DMS79 (cell line): ENCODE measurements at places on chromosomes 3 and 15.

GRCh38 chr3:125434582-125435011 is 59.5 kb upstream of the ZNF148 start:
- DNase-seq = no peak

- no peak for DNase-seq
These were observed 37.5 kb downstream of the TGFBR2 start for GRCh38 chr3:30643763-30644462.

DNA sequence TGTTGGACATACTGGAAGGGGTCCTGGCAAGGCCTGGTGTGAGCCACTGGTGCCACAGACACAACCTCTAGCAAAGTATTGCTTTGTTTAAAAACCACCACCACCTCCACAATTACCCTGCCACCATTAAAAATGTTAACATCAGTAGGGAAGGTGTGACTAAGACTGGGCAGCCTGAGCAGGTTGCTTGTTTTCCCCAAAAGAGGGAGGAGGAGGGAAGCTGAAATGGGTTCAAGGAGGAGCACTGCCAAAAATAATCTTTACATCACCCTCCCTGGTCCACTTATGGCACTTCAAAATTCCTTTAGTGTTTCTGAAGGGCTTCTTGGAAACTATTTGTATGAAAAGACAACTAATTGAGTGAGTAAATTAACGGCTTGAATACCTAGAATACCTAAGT is 99.8 kb upstream of the FGF7 start:
- DNase-seq = no peak

DNA sequence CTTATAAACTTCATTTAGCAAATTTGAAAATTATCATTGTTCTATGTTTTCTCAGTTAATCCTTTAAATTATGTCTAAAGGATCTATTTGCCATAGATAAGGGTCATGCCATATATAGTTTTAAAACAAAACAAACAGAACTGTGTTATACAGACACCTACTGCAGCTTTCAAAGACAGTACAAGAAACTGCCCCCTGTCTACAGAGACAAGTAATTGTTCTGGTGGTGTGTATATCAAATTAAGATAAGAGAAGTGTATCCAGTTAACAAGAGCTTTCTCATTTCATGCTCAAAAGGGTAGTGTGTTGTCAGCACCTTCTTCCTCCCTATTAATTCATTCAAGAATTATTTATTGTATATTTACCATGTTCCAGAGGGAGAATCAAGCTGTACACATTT is 201.2 kb downstream of the FMN1 start:
- peak; percentile 2 for DNase-seq

DNA sequence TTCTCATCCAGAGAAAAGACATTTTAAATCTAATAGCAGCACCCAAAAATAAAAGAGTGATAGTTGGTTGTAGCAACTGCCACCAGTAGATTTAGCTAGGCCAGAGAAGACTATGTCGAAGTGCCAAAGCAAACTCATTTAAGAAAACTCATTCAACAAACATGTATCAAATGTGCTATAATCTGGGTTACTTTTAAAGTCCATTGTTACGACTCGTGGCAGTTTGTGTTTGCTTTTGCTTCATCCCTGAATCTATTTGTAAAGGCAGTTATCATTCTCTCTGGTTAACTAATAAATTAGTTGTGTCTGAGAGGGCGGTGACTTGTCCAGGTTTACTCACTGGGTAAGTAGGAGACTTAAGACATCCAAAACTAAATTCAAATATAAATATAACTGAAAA is 159.4 kb downstream of the ZIC4 start:
- no peak for DNase-seq

DNA sequence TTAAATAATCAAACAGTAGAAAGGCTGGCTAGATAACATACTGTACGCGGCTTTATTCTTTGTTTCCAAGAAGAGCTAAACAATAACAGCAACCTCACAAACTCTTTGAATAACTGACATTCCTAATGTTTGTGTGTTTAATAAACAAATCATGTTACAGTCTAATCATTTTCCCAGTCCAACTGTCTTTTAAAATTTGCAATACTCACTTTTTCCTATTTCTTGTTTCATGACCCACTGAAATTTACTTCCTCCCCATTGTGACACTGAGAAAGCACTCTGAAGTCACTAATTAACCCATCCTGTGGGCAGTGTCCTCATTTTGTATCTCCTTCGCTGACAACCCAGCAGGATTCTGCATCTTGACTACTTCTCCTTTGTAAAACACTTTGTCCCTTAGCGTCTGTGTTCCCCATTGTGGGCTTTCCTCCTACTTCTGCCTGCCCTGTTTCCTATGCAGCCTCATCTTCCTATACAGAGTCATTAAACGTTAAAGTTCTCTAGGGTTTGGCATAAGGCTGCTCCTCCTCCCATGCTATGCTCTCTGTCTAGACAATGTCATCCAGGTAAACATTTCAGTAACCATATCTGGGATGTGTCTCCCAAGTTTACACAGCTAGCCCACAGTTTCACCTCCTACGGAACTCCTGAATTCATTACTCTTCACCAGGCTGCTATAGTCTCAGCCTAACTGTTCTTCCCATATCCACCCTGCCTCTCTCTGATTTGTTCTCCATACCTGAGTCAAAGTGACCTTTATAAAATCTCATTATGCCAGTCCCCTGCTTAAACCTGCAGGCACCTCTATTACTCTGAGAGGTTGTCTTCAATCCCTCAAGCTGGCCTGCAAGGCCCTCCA is 148.9 kb downstream of the GREM1 start:
- DNase-seq = no peak

GRCh38 chr15:87083201-87083600 is 1003.5 kb downstream of the AGBL1 start:
- DNase-seq = no peak

- no peak for DNase-seq
These were observed 50.4 kb upstream of the CASR start for GRCh38 chr3:122132949-122133540.

DNA sequence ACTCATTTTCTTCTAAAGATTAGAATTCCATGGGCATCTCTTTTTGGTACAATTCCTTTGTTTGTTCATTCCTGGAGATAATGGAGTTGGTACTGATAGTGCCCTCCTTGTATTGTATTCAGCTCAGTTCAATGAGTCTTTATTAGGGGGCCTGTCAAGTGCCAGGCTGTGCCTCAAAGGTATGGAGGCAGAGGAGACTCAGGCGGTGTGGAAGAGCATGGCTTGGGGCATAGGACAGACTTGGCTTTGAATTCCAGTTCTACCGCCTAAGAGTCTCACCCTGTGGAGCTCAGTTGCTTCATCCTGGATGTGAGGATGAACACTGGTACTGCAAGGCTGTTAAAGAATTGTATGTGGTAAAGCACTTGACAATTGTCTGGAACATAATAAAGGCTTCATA is 196.6 kb upstream of the IL12A start:
- DNase-seq = no peak

- DNase-seq = no peak
These were observed 9.0 kb downstream of the SLC24A1 start for GRCh38 chr15:65630760-65631159.

DNA sequence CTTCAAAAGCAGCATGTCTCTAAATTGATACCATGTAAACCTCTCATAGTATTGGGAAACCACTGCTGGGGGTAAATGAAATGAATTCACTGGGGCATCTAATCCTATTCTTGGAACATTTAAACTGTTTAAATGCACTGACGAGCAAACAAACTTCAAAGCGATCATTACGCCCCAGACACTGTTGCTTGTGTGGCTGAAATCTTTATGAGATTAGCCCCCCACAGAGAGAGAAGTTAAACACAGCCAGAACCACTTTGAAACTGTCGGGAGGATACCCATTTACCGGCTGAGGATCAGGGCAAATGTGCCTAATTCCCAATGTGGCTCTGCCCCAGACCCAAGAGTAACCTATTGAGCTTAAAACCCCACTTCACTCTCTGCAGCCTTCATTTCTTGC is 308.4 kb upstream of the CDIN1 start:
- DNase-seq = no peak

- DNase-seq = no peak
These were observed 28.1 kb upstream of the LXN start for GRCh38 chr3:158700559-158700958.

DNA sequence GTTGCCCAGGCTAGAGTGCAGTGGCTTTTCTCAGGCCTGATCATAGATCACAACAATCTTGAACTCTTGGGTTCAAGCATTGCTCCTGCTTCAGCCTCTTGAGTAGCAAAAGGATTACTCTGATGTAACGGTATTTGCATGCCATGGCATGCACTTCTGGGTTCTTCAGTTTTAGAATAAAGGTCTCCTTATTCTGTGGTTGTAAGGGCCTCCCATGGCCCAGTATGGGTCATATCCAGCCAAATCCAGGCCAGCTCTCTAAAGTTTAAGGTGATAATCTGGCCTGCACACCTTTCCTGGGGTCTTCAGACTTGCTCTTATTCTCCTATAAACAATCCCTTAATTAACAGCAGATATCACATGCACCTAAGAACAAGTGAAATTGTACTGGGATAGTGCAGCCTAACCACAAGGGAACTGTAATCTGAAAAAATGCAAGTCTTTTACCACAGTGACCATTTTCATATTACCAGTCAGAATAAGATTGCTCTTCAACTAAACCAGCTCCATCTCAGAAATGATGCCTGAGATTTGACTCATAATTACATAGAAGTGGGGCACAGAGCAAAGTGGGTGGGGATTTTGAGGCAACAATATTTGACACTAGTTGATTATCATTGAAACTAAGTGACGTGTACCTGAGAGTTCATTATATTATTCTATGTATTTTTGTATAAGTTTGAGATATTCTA is 25.4 kb downstream of the COMMD2 start:
- DNase-seq = no peak

GRCh38 chr3:167969548-167969947 is 126.2 kb downstream of the GOLIM4 start:
- no peak for DNase-seq

DNA sequence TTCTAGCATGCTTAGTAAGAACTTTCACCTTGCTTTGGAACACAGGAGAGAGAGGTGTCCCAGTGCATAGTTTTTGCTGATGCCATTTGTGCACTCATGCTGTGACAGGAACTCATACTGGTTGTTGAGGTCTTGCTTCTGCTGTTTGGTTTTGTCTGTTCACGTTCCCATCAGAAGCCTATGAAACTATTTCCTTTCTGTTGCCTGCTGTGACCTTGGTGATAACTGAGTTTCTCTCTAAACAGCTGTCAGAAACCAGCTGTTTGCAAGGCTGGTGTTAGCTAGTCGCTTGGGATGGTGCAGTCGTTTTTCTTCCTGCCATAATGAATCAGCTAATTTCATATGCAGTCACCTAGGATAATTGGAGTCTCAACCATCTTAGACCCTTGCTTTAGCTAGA is 724.1 kb downstream of the GRM7 start:
- DNase-seq = no peak

- peak; percentile 75 for DNase-seq
These were observed 19.3 kb downstream of the CCNB2 start for GRCh38 chr15:59124261-59124660.

DNA sequence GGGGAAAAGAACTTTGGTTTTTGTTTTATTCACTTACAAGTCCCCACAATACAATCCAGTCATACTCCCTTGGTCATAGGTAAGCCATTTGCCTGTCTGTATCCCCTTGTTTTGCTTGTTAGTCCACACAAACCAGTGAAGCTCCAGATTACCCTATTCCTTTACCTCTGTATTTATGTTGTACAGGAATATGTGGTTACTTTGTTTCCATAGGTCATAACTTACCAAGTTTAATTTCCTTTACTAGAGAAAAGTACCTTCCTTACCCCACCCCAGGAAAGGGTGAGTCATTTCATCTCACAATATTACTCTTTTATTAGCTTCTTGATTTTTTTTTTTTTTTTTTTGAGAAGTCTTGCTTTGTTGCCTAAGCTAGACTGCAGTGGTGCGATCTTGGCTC is 113.4 kb upstream of the LRRFIP2 start:
- DNase-seq = no peak

DNA sequence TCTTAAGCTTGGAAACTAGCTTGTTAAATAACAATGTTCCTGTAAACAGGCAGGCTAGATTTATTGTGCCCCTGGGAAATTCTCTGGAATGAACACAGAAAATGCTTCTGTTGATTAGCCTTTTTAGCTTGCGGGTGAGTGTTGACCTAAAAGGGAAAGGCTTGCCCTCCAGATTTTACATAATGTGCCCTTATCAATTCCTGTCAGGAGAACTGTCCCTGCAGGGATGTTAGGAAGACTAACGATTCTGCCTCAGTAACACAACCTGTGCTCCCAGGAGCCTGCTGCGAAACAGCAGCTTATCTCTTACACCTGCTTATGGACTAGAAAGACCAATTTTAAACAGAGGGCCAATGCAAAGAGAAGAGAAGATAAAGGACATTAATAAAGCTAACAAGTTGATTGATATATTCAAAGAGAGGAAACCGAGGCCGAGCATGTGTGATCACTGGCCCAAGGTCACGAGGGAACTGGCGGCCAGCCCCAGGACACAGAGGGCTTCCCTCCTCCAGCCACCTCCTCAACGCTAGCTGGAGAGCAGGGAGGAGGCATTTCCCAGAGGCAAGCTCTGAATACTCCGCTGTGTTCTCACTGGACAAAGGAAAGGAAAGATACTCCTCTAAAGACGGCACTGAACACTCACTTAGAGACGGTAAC is 48.4 kb upstream of the TJP1 start:
- DNase-seq = no peak

GRCh38 chr3:46609212-46609721 is 3.1 kb upstream of the FAM240A start:
- DNase-seq = no peak

DNA sequence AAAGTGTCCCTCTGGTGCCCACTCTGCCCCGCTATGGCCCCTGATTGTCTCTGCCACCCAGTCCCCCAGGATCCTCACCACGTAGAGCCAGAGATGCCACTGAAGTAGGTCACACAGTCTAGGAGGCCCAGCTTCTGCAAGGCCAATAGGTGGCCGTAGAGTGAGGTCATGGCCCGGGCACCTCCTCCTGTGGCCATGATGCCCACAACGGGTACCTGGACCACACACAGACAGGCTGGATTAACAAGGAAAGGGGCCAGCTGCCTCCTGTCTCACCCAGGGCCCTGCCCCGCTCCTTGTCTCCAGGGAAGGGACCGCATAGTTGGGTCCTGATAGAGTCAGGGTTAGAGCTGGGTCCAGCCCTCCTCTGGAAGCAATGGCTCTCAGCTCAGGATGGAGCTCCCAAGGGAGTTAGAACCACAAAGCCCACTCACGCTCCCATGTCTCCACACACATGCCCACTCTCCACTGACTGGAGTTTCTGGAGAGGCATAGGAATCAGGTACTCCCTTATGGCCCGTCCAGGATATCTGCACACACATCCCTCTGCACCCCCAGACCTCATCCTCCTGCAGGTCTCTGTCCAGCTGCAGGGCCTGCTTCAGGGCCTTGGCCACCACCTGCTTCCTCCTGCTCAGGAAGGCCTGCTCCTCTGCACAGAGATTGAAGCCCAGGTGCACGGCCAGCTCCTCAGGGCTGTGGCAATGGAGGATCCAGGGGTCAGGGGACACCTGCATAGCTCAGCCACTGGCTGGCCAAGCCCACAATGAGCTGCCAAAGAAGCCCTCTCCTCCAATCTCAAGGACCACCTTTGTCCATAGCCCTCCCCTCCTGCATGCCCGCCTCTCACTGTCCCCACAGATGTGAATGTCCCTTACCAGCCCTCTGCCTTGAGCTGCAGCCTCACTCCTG is 13.2 kb downstream of the PLA2G4D start:
- no peak for DNase-seq

- DNase-seq = no peak
These were observed 621.8 kb downstream of the MECOM start for GRCh38 chr3:169041677-169042171.
